ENCODE measurements at places on chromosomes 11 and 22.

GRCh38 chr11:79199729-79200354 lies 241.0 kb downstream of the TENM4 start:
- no peaks in the 10 kb centered on the region for H3K4me1 ChIP-seq
- no peak overlapping the region for H3K27ac ChIP-seq
- H3K4me3 ChIP-seq: no peak overlapping the region
- no peaks in the 10 kb centered on the region for H3K36me3 ChIP-seq
- DNase-seq: no peak

- no peak overlapping the region for H3K27ac ChIP-seq
- H3K4me3 ChIP-seq: no peak overlapping the region
- DNase-seq: no peak
- no peaks in the 10 kb centered on the region for H3K27me3 ChIP-seq
- peaks cover 5% of the 10 kb centered on the region for H3K4me1 ChIP-seq
- H3K36me3 ChIP-seq: no peaks in the 10 kb centered on the region
Measured at GRCh38 chr11:44282620-44283019, 27.3 kb downstream of the ALX4 start.

DNA sequence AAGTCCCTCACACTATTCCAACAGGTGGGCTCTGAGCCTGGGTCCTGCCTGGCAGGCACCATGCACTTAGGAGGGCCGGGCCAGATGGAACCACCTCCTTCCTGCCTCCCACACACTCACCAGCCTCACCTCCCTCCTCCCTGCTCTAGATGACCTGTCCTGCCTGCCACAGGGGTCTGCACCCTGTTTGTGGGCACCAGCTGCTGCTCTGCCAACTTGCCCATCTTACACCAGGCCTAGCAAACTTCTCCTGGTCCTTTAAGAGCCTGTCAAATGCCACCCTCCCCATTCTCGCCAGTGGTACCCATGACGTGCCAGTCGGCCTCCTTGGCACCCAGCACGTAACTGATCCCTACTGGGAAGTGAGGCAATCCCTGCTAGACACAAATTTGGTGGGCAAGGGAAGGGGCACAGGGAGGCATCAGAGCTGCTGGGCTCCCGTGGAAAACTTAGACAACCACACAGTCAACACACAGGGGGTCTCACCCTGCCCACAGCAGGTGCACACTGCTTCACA lies 3.1 kb downstream of the MOB2 start:
- H3K4me3 ChIP-seq: no peak overlapping the region
- no peak for DNase-seq
- H3K36me3 ChIP-seq: peaks cover 5% of the 10 kb centered on the region

DNA sequence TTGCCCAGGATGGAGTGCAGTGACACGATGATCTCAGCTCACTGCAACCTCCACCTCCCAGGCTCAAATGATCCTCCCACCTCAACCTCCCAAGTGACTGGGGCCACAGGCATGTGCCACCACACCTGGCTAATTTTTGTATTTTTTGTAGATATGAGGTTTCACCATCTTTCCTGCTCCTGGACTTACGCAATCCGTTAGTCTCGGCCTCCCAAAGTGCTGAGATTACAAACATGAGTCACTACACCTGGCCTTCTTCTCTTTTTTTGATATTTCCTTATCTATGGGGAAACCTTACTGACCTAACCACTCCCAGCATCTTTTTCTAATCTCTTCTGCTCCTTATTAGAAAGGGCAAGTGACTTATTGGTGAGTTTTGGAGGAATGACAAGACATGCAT lies 121.7 kb upstream of the CHORDC1 start:
- H3K4me1 ChIP-seq: no peaks in the 10 kb centered on the region
- H3K27ac ChIP-seq: no peak overlapping the region
- no peak overlapping the region for H3K4me3 ChIP-seq

DNA sequence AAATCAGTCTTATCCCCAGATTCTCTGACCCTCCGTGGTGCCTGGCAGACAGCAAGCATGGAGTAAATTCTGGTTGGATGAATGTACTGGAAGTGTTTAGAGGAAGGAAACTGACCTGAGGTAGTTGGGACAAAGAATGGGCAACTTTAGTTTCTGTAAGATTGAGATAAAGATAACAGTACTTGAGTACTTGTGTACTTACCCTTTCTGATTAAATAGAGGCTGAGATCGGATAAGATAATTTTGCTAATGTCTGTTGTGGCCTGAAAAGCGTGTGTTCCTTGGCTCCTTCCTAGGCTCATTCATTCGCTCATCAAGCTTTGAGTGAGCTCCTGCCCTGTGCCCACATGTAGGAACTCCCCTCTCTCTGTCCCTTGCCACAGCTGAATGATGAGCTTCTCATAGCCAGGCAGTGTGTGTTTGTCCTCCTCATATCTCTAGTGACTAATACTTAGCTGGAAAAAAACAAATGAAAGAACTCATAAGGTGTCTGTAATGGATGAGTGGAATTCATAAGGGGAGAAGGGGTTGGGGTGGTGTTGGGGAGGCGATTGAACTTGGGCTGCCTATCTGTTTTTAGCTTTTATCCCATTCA lies 118.1 kb downstream of the DBX1 start:
- H3K4me1 ChIP-seq: no peaks in the 10 kb centered on the region
- no peaks in the 10 kb centered on the region for H3K36me3 ChIP-seq
- H3K4me3 ChIP-seq: no peak overlapping the region
- no peak overlapping the region for H3K27ac ChIP-seq
- no peak for DNase-seq
